ENCODE measurements at places on chromosomes 12 and 14. TPM values are rescaled to one million over a fixed set of nuclear protein-coding genes. Genes with fewer than 3 reads are reported as not detected.

C12orf54 gene
- not detected for total RNA-seq

GRCh38 chr14:70707138-70708038 lies 65.7 kb downstream of the TTC9 start:
- peaks cover 17% of the 10 kb centered on the region for H3K27me3 ChIP-seq
- H3K36me3 ChIP-seq = no peaks in the 10 kb centered on the region
- DNase-seq = peak; percentile 80
- no peak overlapping the region for H3K27ac ChIP-seq

DNA sequence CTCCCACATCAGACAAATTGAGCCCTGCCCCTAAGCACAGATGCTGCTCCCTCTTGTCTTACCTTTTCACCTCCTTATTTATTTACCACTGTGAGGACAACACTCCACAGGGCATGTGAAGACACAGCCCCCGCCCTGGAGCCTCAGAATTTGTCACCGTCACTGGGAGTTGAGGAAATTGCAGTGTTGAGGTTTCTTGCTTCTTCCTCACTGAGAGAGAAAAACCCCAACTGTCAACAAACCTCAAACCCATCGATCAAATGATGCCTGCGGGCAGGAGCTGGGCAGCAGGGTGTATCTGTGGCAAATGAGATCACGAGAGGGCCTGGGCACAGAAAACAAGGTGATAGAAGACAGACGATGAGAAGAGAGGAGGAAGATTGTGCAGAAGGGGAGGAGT lies 30.5 kb upstream of the PLEKHG3 start:
- no peak overlapping the region for H3K27ac ChIP-seq
- no peak for DNase-seq
- peaks cover 3% of the 10 kb centered on the region for H3K27me3 ChIP-seq
- no peaks in the 10 kb centered on the region for H3K36me3 ChIP-seq
- H3K4me1 ChIP-seq = no peaks in the 10 kb centered on the region
- no peak overlapping the region for H3K4me3 ChIP-seq

MNAT1 gene
- 51.4 TPM for total RNA-seq

- H3K27ac ChIP-seq = no peak overlapping the region
- no peaks in the 10 kb centered on the region for H3K27me3 ChIP-seq
- no peak for DNase-seq
- H3K4me1 ChIP-seq = peaks cover 30% of the 10 kb centered on the region
- no peak overlapping the region for H3K4me3 ChIP-seq
- H3K36me3 ChIP-seq = no peaks in the 10 kb centered on the region
Observed at GRCh38 chr12:29609431-29610215, 112.1 kb upstream of the OVCH1 start.

DNA sequence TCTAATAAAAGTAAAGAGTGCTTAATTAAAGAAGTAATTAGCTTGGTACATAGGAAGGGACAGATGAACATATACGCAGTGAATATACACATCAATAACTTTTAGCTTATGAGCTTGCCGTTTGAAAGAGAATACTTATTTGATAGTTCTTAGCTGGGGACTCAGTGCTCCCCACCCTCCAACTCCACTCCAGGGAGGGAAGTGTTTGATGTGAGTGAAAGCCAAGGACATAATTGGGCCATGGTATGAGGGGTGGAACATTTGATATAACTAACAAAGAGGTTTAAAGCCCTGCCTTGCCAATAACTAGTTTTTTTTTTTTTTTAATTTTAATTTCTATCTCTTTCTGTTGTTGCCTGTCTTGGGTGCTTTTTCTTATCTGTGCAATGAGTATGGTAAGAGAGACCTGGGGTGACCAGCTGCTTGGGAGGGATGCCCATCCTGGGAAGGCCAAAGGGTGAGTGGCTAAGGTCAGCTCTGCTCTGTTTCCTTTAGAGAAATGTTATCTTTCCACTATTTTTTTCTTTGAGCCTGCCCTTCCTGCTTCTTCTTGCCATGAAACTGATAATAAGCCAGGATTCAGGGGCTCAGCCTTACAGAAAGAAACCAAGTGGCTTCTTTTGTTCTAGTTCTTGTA lies 132.8 kb upstream of the CPSF6 start:
- no peak overlapping the region for H3K27ac ChIP-seq
- no peak for DNase-seq
- H3K4me3 ChIP-seq = no peak overlapping the region

GRCh38 chr12:105067511-105068031 lies 16.7 kb downstream of the ALDH1L2 start:
- peak; percentile 62 for DNase-seq
- no peak overlapping the region for H3K27ac ChIP-seq
- H3K4me1 ChIP-seq = peaks cover 9% of the 10 kb centered on the region
- H3K4me3 ChIP-seq = no peak overlapping the region
- no peaks in the 10 kb centered on the region for H3K27me3 ChIP-seq

PLD4 gene
- total RNA-seq = not detected

OR10P1 gene
- not detected for total RNA-seq

GRCh38 chr14:67722293-67722692 lies 20.6 kb downstream of the RDH12 start:
- H3K36me3 ChIP-seq = no peaks in the 10 kb centered on the region
- peaks cover 50% of the 10 kb centered on the region for H3K27me3 ChIP-seq
- no peaks in the 10 kb centered on the region for H3K4me1 ChIP-seq
- DNase-seq = no peak
- no peak overlapping the region for H3K27ac ChIP-seq

GLIPR1L1 gene
- total RNA-seq = not detected

Data from osteoblast (primary cell).